Neural crest cell (in vitro differentiated cells): ENCODE measurements at places on chromosomes 1 and 21. TPM values are rescaled to one million over a fixed set of nuclear protein-coding genes. Genes with fewer than 3 reads are reported as not detected.

The GPR25 gene
- not detected in 2 replicates for total RNA-seq

The DISP3 gene
- total RNA-seq: 6.8 and 9.1 TPM in 2 replicates

The CRNN gene
- total RNA-seq: not detected in 2 replicates

The VAMP3 gene
- total RNA-seq: 63.9 and 64.4 TPM in 2 replicates

The GPATCH2 gene
- total RNA-seq: 16.6 and 18.3 TPM in 2 replicates

The CDC42 gene
- 192 and 198 TPM in 2 replicates for total RNA-seq

The FGR gene
- not detected in 2 replicates for total RNA-seq

The SYPL2 gene
- total RNA-seq: 0.18 and 0.47 TPM in 2 replicates

The PTCH2 gene
- total RNA-seq: 1.4 and 2.0 TPM in 2 replicates
